ENCODE measurements at places on chromosomes 2 and 18. TPM values are rescaled to one million over a fixed set of nuclear protein-coding genes. Genes with fewer than 3 reads are reported as not detected.

GRCh38 chr2:181573140-181573736, 83.7 kb downstream of the CERKL start:
- DNase-seq, result peak; percentile 4

- DNase-seq, result no peak
Measured at GRCh38 chr18:8114480-8114879, 494.8 kb upstream of the RAB12 start.

DNA sequence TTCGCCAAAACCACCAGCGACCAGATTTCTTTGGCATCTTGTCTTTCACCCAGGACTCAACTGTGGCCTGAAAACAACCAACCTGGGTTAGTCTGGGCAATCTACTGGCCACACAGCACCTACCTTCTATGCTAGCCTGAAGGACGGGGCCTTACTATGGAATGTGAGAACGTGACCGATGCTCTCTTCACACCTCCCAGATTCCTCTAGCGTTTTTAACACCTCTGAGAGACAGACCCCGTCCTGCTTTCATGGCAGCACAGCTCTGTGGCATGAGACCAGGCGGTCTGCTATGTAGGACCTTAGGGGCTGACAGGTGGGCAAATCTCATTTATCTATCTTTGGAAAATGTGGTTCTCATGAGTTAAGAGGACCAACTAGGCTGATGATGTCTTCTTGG, 80.9 kb downstream of the EMILIN2 start:
- no peak for DNase-seq

The PTPRM gene
- 89.2 TPM for polyA plus RNA-seq

The CLASP1 gene
- 49.1 TPM for polyA plus RNA-seq

The DIPK1C gene
- polyA plus RNA-seq, result not detected

The IL18R1 gene
- 4.7 TPM for polyA plus RNA-seq

The LIMS1 gene
- polyA plus RNA-seq, result 63.2 TPM

The PROC gene
- 3.2 TPM for polyA plus RNA-seq

The RASGRP3 gene
- 40.7 TPM for polyA plus RNA-seq

The IL1B gene
- 7.8 TPM for polyA plus RNA-seq

Data from left lung (tissue), 14 donors.